ENCODE measurements at places on chromosomes 2 and 18.

DNA sequence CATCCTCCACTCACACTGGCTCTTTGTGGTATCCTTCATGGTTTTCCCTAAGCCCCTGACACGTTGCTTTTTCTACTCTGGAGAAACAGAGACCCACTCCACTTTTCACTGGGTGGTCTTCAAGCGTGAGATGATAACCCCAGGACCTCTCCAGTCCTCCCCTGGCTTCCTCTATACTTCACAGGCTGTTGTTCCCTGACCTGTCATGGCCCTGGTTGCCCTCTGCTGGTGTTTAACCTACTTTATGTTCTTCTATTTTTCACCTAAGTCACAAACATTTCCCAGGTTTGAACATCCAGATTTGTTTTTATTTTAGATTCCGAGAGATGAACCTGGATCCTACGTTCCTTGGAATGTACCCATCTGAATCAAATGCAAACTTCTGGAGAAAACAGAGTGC, 84.5 kb downstream of the AOX1 start:
- no peak for DNase-seq

GRCh38 chr2:126933711-126934091, 35.0 kb downstream of the TEX51 start:
- DNase-seq = no peak

DNA sequence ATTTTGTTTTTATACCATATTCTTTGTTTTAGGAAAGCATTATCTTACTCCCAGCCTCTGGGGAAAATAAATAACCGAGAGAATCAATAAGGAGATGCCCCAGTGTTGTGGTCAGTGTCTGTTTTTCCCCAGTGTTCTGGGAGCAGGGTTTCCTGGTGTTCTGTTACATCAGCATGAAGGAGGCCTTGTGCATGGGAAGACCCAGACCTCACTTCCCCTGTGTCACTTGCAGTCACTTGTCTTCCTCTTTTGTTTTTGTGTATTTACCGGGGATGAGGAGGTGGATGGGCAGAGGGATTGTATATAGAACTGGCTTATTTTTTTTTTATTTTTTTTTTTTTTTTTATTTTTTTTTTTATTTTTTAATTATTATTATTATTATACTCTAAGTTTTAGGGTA, 45.0 kb upstream of the MGAT5 start:
- DNase-seq = no peak

DNA sequence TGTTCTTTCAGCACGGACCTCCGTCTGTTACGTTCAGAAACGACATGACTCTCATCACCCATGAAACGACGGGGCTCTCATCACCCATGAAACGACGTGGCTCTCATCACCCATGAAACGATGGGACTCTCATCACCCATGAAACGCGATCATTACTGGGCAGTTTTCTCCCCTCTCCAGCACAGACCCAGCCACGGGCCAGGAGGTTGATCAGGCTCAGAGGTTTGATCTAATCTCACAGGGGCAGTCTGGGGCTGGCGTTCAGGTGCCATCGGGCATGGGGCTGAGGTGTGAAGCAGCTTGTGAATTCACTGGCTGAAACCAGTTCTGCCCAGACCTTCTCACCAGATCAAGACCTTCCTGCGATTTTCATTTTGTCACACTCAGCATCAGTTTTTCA, 296.4 kb downstream of the NDUFA10 start:
- no peak for DNase-seq

- no peak for DNase-seq
Observed at GRCh38 chr18:32770054-32770665, 2.7 kb downstream of the KLHL14 start.

- no peak for DNase-seq
Observed at GRCh38 chr2:240428245-240428644, 7.2 kb upstream of the GPC1 start.

GRCh38 chr2:150428641-150429040, 58.8 kb downstream of the RND3 start:
- DNase-seq = no peak

- no peak for DNase-seq
Observed at GRCh38 chr2:74551530-74551929, 2.2 kb downstream of the LOXL3 start.

DNA sequence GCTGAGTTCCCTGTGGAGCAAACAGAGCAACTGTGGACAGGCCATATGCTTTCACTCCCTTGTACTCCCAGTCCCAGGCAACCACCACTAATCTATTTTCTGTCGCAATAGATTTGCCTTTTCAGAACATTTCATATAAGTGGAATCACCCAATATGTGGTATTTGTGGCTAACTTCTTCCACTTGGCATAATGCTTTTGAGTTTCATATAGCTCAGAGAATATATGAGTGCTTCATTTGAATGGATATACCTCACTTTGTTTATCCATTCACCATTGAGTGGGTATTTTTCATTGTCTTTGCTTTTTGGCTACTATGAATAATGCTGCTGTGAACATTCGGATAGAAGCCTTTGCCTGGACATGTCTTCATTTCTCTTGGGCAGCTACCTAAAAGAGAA, 151.9 kb downstream of the CERS6 start:
- DNase-seq = no peak

DNA sequence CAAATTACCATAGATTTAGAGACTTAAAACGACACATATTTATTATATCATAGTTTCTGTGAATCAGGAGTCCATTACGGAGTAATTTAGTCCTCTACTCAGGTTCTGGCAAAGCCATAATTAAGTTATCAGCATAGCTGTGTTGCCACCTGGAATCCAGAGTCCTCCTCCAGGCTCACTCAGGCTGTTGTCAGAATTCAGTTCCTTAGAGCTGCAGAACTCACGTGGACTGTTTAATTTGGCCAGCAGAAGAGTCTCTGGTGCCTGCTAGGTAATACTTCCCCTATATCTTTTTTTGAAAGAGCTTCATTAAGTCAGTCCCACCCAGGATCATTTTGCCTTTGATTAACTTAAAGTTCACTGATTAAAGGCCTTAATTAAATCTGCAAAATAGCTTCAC, 891.5 kb downstream of the SUCLG1 start:
- DNase-seq = no peak

DNA sequence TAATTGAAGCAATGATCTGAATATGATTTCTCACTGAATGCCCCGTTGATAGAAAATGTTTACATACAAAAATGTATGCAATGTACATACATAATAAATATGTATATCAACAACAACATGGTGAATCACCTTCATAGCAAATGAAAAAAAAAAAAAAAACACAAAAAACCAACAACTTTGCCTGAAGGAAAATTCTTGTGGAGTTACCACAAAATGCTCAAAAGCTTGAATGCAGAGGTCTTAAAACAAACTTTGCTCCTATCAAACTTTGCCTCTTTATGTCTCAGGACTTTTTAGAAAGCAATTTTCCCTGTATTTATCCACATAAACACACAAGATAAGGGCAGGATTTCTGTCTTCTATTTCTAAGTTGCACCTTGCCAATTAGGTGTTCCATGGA, 92.9 kb upstream of the SIX2 start:
- no peak for DNase-seq

DNA sequence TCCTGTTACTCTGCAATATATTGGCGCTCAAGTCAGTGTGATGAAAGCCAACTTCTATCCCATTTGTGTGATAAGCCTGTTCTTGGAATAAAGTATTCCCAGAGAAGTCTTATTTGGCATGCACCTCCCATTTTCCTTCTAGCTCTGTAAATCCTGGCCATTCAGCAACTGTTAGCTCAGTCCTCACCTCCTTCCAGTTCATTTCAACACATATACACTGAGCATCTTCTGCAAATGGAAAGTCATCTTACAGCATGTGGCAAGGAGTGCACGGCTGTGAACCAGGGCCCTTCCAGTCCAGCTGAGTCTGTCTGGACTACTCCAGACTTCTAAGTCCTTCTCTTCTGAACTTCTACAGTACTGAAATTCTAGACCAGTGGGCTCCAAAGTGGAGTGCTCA, 53.1 kb downstream of the SPATS2L start:
- DNase-seq = no peak

DNA sequence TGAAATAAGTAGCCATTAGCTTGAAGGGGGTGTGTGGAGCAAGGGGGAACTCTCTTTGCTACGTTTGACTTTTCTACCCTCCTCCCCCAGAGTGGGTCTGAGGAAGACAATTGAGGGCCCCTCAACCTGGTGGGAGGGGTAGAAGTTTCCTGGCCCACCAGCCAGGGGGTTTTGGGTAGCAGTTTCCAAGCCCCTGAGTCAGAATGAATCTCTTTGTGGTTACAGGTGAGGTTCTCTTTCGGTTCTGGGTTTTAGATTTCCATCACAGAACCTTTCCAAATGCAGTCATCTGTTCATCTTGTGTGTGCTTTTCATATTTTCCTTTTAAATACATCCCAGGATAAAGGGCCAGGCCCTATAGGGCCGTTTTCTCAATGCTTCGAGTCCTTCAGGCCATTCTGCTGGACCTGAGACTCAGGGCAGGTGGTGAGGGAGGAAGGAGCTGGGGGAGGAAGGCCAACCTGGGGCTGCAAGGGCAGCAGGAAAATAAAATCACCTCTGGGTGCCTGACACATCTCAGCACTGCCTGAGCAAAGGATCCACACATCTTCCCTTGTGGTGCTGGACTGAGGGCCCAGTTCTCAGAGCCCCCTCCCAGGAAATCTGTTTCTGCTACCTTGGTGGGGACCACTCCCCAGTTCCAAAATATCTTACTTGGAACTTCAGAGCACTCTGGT, 4.7 kb downstream of the LBH start:
- DNase-seq = no peak

GRCh38 chr18:63150942-63151421, 168.6 kb downstream of the BCL2 start:
- no peak for DNase-seq

GRCh38 chr2:36270758-36271157, 84.8 kb upstream of the CRIM1 start:
- DNase-seq = no peak

DNA sequence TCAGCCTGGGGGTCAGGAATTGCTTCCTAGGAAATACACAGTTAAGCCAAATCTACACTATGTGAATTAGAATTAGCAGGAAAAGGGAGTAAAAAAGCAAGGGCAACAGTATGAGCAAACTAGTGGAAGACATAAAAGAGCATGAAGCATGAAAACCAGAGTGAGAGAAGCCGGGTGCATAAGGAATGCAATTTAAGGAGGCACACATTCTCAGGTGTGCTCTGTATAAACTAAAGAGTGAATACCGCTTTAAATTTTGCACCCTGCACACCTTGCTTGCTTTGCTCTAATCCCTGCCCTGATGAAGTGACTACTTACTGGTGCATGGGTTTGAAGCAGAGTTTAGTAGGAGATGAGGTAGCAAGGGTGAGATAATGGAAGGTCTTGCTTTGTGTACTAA, 65.7 kb upstream of the EPHA4 start:
- DNase-seq = no peak

DNA sequence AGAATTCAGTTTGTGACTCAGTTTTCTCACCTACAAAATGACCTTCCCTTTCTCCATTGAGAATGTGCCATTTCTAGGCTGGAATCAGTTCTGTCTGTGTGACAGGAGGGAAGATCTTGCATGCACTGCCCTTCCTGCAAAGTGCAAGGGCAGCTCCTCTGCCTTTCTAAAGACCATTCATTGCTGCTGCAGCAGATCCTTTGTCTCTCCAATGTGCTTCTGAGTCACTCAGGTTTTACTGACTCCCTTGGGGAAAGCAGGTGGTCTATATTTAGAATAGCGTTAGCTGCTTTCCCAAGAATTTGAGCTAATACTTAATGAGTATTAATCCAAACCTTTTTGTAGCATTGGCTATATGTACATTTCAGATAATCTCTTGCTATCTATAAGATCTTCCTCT, 62.5 kb downstream of the DAW1 start:
- DNase-seq = no peak

DNA sequence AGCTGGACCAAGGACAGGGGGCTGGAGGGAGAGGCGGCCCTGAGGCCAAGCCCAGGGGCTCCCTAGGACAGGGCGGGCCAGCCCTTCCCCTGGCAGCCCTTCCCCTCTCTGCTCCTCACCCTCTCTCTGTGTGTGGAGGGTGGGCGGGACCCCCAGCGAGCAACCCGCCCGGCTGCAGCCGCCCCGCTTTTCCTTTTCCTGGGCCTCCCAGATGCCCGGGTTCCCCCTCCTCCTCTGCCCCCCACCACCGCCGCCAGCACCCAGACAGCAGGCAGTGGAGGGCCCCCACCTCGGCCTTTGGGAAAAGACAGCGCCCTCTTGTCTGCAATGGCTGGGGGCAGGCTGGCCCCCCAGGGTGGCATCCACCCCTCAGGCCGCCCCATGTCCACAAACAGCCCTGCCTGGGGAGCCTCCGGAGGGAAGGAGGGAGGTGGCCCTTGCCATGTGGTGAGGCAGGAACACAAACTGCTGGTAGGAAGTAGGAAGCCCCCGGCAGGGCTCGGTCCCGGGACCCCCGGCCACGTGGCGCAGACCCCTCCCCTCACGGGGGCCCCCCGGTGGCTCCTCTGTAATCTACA, 135.1 kb upstream of the CTDP1 start:
- no peak for DNase-seq

GRCh38 chr2:179751163-179751809, 110.1 kb downstream of the ZNF385B start:
- DNase-seq = peak; percentile 14

- no peak for DNase-seq
Observed at GRCh38 chr18:48228841-48229240, 180.3 kb downstream of the ZBTB7C start.

DNA sequence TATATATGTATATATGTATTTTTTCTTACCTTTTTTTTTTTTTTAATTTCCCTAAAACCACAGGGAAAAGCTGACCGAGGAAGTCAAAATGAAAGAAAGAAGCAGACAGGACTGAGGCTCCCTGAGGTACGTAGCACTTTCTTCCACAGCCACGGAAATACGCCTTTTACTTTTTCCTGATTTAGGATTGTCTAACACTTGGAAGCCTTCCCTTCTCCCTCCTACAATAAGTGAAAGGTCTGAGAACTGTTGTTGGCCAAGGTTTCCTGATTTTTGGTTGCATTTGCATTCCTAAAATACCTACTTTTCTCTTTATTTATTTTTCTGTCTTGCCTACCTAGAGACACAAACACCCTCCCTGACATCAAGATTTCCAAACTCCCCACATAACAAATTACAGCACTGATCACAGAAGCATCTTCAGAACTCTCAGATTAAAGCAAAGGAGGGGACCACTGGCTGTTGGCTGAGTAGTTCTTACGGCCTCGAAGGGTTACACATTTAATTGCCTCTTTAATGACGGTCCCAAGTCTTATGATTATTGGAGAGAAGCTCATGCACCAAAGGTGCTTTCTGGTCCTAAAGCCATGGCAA, 778.5 kb upstream of the FANCL start:
- DNase-seq = no peak

GRCh38 chr2:203535078-203535783, at the start of gene RAPH1:
Gene RAPH1 (minus strand): TSS chr2:203535301. CDS start chr2:203495353, 39,948 bp downstream.
- DNase-seq = peak; percentile 76
